ENCODE measurements at places on chromosomes 16 and 17.

- no peak for DNase-seq
Observed at GRCh38 chr16:84294531-84295142, at the start of gene WFDC1. Gene WFDC1, plus strand, starts transcription at chr16:84294878. Its CDS starts 94 bp downstream, at chr16:84294972.

DNA sequence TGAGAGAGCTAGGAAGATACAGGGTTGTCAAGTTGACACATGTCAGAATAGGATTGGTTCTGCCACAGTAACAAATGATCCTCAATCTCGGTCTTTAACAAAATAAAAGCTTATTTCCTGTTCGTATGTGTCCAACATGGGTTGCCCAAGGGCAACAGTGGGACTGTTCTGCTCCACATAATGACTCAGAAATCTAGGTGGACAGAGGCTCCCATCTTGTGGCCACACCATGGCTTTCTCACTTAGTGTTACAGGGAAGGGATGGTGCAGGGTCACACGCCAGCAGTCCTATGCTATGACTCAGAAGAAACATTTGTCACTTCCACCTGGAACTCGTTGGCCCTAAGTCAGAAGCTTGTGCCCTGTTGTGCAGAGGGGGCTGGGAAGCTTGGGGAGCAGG, 364.9 kb downstream of the SNX29 start:
- DNase-seq, result no peak

- no peak for DNase-seq
Observed at GRCh38 chr17:6346156-6346786, 88.7 kb downstream of the AIPL1 start.

DNA sequence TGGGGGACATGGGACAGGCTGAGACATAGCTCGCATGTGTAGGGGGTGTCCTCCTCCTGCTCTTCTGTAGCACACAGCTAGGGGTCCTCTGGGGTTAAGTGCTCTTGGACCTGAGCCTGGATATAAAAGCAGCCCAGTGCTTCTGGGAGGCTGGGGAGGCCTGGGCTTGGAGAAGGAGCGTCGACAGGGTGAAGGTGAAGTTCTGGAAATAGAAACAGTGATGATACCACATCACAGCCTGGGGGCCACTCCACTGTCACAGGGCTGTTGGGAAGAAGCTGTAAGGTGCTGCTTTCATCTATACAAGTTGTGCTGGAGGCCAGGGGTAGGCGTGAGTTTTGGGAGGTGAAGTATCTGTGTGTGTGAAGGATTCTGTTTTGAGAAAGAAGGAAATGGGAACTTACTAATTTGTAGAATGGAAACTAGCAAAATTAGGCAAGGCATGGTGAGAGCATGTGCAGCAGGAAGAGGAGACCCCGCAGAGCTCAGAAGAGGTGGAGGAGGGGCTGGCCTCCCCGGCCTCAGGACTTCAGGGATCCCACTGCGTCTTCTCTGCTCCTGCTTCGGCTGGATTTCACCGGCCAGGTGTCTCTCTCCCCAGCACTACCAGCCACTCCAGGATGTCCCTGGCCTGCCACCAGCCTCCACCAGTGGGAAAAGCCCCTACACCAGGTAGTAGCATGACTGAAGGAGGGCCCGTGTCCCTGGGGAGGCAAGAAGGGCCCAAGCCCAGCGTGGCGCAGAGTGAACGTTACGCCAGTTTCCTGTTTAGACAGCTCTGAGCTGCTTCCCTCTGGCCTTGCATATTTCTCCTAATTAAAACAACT, 19.4 kb downstream of the PLCG2 start:
- DNase-seq, result peak; percentile 50

DNA sequence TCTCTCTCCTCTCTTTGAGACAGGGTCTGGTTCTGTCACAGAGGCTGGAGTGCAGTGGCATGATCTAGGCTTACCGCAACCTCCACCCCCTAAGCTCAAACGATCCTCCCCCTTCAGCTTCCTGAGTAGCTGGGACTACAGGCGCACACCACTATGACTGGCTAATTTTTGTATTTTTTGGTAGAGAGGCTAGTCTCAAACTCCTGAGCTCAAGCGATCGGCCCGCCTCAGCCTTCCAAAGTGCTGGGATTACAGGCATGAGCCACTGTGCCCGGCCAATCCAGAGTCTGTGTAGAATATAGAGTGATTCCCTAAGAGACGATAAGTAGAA, 65.8 kb upstream of the RPH3AL start:
- DNase-seq, result peak; percentile 56

DNA sequence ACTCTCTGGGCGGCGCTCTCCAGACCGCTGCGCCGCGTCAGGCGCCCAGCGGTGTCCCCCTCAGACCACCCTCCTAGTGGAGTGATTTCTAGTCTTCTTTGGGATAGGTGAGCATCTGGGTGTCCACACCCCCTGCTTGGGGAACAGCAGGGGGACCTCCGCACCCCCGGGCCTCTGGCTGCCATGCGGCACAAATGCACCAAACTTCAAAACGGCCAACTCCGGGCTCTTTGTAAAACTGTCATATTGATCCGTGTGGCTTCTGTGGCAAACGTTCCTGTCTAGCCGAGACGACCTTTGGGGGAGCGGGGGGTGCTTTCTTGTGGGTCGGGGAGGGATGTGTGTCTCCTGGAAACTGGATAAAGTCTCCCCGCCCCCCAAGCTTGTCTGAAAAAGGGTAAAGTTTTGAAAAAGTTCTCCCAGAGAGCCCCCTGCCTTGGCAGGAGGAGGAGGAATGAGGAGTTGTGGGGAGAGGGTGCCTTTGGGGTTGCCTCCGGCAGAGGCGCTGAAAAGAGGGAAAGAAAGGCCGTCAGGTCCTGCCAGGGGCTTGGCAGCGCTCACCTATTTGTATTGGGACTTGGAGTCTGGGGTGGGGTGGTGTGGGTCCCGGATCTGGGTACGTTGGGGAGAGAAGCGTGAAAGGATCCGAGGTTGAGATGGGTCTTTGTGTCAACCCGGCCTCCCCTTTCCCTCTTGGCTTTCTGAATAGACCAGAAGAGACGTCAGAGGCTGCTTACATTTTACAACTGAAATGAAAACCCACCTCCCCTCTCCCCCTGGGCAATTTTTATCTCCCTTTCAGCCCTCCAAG, 2.2 kb upstream of the CHD3 start:
- peak; percentile 65 for DNase-seq

GRCh38 chr16:84047626-84048025, 5.0 kb upstream of the SLC38A8 start:
- DNase-seq, result no peak

DNA sequence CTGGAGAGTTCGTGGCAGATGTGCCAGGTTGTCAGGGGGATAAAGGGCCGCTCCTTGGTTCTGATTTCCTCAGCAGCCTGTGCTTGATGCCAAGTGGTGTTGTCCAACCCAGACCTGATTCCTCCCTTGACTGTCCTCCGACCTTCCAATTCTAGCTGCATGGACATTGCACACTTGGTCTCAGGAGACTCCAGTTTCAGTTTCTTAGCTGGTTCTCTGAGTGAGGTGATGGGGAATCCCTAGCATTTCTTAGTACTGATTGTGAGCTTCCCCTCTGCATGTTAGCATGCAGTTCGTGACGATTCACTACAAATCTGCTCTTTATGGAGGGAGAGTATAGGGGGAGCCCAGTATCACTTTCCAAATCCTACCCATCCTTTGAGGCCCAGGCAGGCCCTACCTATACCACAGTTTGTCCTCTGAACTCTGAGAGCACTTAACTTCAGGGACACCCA, 12.4 kb upstream of the CCR7 start:
- DNase-seq, result peak; percentile 55

GRCh38 chr17:62052765-62053338, 12.2 kb downstream of the MED13 start:
- no peak for DNase-seq

DNA sequence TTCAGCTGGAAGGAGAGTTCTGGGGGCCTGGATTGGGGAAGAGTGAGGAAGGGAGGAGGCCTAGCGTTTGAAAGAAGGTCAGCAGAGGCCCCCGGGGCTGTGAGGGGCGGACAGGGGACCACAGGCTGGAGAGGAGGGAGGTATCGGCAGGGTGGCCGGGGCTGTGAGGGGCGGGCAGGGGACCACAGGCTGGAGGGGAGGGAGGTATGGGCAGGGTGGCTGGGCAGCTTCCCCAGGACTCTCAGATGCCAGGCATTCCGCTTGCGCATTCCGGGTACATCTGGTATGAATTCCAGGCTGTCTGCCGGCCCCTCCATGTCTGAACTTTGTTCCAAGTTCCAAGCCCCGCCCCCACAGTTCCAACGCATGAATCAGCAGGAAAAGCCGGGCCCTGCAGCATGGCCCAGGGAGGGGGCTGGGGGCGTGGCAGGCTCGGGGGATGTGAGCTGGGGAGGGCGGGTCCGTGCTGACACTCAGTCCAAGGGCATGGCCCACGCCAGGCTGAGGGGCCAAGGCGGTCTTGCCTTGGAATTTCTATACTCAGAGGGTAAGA, 4.3 kb upstream of the TLCD2 start:
- DNase-seq, result peak; percentile 31

DNA sequence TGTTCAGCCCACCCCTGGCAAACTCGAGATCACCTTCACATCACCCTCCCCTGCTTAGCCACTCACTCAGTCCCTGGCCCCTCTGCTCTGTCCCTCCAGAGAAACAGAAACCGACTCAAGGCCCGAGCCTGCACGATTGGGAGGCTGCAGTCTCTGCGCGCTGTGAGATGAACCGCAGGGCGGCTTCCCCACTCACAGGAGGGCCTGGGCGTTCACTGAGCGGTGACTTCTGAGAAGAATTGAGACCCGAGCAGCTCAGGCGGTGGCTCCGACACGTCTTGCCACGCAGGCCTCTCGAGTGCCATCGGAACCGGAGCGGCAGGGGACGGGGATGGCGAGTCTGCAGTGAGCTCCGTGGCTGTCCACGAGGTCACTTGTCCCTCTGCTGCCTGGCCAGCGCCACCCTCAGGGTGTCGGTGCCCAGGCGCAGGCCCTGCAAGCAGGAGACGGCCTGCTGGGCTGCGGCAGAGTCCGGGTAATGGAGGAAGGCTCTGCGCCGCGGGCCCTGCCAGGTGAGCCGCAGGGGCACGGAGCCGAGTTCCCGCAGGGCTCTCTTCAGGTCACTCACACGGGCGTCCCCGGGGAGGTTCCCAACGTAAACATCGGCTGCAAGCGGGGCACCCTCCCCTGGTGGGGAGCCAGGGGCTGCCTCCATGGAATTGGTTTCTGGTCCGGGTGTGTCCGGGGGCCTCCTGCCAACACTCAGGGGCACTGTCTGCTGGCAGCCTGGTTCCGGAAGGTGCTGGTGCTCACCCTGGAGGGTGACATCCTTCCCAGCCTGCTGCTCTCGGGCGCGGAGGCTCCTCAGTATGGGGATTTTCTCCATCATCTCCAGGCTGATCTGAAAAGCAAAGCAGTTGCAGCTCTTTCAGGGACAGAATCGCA, 21.6 kb downstream of the FOXF1 start:
- no peak for DNase-seq

GRCh38 chr17:65628644-65629036, 67.2 kb upstream of the AXIN2 start:
- no peak for DNase-seq

Data from activated naive CD8-positive, alpha-beta T cell treated with anti-CD3 and anti-CD28 coated beads for 36 hours (primary cell).